ENCODE measurements at places on chromosomes 6 and 20.

DNA sequence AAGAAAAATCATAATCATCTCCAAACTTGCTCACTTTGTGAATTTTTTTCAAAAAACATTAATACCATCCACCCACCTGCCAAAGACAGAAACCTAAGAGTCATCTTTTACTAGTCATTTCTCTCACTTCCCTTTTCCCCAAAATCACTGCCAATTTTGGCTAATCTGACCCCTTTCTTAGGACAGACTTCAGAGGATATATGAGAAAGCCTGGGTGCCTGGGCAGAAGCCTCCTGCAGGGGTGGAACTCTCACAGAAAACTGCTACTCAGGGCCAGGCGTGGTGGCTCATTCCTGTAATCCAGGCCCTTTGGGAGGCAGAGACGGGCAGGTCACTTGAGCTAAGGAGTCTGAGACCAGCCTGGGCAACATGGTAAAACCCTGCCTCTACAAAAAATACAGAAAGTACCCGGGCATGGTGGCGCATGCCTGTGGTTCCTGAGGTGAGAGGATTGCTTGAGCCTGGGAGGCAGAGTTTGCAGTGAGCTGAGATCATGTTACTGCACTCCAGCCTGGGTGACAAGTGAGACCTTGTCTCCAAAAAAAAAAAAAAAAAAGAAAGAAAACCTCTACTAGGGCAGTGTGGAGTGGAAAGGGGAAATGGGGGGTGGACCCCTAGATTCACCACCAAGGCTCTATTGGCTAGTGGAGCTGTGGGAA, 3.8 kb downstream of the DEK start:
- DNase-seq = peak; percentile 80

DNA sequence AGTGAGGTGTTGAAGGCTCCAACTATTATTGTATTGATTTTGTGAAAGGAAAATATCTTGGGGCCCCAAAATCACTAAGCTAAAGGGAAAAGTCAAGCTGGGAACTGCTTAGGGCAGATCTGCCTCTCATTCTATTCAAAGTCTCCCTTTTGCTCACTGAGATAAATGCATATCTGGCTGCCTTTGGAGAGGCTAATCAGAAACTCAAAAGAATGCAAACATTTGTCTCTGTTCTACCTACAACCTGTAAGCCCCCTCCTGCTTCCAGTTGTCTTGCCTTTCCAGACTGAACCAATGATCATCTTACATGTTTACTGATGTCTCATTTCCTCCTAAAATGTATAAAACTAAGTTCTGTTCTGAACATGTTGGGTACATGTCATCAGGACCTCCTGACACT, 125.9 kb downstream of the HTR1B start:
- DNase-seq = no peak

DNA sequence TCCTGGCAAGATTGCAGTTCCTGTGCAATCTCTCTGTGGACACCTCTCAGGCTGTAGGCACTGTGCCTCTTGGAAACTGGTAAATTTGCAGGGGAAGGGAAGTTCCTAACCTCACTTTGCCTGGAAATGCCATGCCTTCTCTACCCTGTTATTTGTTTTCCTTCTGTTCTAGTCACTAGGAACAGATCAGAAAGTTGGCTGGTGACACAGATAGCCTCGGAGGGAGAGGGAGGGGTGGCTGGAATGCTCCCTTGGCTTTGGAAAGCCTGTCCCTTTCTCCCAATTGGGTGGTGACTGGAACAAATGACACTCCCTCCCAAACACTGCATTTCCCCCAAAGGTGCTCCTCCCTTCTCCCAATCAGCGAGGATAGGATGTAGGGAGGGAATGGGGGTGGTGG, 131.5 kb upstream of the F13A1 start:
- DNase-seq = no peak

GRCh38 chr20:24098886-24099285, 110.3 kb upstream of the GGTLC1 start:
- DNase-seq = no peak

DNA sequence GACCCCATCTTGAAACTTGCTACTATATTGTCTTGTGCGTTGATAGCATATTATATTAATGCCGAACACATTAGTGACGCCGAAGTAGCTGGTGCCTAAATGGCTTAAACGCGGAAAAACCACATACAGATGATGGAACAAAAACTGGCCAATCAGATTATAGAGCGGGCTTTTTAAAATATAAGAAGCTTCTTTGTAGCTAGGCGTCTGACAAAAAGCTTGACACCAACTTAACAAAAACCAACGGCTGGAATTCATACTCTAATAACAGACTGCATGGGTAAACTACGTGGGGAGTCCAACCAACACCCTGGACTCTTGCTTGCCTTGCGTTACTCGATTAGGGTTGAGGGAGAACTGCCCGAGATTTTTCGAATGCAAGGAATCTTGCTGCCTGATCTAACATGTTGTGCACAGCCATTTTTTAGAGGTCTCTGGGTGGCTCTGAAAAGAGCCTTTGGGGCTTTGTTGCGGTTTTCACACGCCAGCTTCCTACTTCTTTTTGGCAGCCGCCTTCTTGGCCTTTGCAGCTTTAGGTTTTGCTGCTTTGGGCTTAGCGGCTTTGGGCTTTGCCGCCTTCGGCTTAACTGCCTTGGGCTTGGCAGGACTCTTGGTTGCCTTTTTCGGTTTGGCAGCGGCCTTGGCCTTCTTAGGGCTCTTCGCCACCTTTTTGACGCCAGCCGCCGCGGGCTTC, 45.7 kb downstream of the OR2B2 start:
- DNase-seq = peak; percentile 47

DNA sequence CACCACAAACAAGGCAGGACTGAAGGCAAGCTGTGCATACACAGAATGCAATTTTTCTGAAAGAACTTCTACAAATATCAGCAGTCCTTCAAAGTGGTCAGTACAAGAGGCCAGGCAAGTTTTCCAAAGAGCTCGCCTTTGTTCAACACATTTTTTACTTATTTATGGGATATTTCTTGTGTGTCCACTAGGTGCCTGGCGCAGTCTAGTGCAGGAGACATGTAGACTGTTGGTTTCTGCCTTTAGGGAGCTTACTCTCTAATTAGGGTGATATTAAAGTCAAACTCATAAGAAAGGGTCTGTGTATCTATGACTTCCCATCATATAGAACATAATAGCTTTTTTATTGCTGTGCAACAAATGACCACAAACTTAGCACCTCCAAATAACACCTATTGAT, 21.2 kb upstream of the VEGFA start:
- DNase-seq = no peak

DNA sequence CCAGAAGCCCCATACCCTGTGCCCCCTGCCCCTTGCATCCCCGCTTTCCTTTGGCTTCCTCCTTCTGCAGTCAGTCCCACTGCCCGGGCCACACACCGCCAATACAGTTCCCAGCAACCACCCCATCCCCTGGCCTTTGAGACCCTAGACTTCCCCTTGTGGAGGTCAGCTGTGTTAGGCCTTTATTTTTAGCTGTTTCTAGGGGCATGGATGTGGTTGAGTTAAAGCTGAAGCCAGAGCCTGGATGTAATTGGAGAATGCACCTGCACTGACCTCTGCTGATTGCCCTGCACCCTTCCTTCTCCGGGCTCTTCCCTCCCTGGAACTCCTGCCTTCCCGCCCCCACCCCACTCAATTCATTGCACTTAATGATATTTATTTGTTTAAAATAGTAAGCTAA, 33.9 kb downstream of the LYRM2 start:
- DNase-seq = no peak

DNA sequence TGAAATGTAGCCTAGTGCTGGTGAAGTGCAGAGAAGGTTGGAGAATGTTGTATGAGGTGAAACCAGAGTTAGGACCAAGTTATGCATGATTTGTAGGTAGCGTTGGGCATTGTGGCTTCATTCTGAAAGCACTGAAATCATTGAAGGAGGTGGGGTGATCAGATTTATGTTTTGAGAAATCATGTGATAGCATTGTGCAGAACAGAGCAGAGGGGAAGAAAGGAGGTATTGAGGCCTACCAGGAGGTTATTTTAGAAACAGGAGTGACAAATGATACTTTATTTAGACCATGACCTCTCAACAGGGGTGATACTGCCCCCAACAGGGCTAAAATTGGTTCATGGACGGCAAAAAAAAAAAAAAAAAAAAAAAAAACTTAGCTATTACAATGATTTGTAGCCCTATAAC, 15.6 kb upstream of the HMGN3 start:
- no peak for DNase-seq

GRCh38 chr6:99993533-99994251, at the start of gene MCHR2:
Gene MCHR2 (minus strand): TSS chr6:99994223. CDS start chr6:99956147, 38,076 bp downstream.
- no peak for DNase-seq

- no peak for DNase-seq
Measured at GRCh38 chr6:2450546-2450945, 205.1 kb upstream of the GMDS start.

All from HS-27A (cell line).